ENCODE measurements at places on chromosomes 5 and 9.
A peak's percentile ranks its signal among the peaks of the same experiment; 100 is the strongest.

DNA sequence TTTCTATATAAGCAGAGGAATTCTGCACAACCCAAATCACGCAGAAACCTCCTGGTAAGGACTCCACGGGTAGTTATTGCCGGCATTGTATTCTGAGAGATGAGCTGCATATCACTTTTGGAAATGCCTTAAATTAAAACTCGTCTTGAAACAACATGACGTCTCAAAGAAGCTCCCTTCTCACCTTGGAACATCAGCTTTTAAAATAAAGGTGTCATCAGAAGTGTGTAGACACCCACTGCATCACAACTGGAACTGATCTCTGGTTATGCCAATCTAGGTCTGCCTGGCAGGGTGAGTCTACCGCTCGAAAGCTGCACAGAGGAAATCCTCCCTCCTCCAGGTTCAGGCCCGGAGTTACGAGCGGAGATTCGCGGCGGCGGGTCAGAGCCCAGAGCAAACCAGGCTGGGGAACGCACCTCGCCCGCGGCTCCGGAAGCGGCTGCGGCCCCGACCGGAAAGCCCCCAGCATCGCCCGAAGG, 974 bp upstream of the SLC12A2 start:
- no peak for DNase-seq

GRCh38 chr9:404234-404633, 189.6 kb downstream of the DOCK8 start:
- DNase-seq, result no peak

GRCh38 chr9:107340920-107341632, 58.0 kb downstream of the RAD23B start:
- peak; percentile 47 for DNase-seq

DNA sequence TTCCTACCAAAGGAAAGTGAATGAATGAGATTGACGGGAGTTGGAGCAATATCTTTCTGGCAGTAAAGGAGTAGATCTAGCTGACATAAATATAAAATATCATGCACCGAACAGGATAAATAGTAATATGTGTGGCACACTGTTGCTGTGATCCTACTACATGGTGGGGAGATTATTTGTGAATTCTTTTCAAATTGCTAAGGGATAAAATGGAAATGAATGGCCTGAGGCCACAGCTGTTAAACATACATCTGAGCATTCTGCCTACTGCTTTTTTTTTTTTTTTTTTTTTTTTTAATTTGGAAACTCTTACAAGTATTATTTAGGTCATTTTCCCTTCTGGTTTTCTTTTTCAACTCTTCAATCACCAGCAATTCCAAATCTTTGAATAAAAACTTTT, 66.8 kb downstream of the MEF2C start:
- DNase-seq, result no peak

DNA sequence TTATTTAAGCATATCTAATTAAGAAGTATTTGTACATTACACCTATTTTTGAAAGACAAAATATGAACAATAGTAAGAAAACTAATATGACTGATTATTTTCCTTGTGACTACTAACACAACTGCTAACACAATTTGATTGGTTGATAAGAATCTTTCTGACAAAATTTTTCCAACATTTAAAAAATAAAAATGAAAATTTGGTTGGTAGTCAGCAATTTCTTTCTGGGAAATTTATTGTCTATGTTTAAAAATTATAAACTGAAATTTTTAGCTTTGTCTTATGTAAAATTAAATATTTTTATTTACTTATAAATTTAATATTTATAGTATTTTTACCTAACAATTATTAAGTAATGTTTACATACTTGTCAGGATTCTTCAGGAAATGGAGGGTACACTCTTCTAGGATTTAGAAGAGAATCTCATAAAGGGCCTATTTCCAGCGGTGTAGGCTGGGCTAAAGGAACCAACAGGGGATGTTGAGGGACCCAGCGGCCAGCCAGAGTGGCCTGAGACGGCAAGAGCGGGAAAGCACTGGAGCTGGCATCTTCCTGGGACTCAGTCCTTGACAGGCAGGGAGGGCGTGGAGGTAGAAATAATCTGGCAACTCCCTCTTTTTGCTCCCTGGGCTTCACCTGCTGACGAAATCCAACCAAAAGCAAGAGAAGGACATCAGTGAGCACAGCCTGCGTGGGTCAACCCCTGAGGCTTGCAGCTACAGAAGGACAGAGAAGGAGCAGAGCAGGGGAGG, 14.7 kb upstream of the FAM120A start:
- DNase-seq, result no peak

- no peak for DNase-seq
Measured at GRCh38 chr5:16410338-16410737, 55.3 kb downstream of the ZNF622 start.

- no peak for DNase-seq
Measured at GRCh38 chr5:148913985-148914431, 87.6 kb downstream of the ADRB2 start.

DNA sequence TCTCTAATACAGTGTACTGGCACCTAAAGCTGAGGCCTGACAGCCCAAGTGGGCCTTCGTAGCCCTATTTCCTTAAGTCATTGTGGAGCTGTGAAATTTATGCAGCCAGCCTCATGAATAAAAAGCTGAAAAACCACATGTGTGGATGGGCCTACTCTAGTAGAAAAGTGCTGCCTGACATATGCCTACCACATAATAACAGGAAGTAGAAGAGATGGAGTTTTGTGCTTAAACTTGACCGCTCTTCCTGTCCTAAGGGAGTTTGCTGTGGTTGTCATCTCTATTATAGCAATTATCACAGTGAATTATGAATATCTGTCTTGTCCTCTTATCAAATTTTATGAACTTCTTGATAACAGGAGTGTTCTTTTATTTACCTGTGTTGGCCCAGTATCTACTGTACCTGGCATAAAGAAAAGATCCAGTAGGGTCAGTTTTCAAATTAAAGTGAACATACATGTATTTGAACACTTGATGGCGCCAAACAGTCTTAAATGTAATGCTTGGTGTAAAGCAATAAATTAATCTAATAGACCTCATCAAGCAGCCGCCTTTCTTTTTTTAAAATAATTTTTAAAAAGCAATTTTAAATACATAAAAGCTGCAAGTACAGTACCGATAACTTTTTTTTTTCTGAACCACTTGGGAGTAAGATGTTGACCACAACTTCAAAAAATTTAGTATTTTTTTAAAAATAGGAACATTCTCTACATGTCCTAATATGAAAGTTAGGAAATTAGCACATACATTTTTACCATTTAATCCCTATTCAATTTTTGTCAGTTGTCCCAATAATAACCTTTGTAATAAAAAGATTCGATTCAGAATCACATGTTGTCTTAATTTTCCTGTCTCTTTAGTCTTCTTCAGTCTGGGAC, 51.0 kb downstream of the FKTN start:
- no peak for DNase-seq

- no peak for DNase-seq
Measured at GRCh38 chr5:78537821-78538220, 110.8 kb downstream of the LHFPL2 start.

GRCh38 chr5:751496-751895, 33.0 kb downstream of the ZDHHC11B start:
- no peak for DNase-seq

Measured in stimulated activated CD8-positive, alpha-beta memory T cell treated with anti-CD3 and anti-CD28 coated beads, Interleukin-15, amount 100 ng/mL, for 48 hours (primary cell).